ENCODE measurements at places on chromosomes 6 and 20.

DNA sequence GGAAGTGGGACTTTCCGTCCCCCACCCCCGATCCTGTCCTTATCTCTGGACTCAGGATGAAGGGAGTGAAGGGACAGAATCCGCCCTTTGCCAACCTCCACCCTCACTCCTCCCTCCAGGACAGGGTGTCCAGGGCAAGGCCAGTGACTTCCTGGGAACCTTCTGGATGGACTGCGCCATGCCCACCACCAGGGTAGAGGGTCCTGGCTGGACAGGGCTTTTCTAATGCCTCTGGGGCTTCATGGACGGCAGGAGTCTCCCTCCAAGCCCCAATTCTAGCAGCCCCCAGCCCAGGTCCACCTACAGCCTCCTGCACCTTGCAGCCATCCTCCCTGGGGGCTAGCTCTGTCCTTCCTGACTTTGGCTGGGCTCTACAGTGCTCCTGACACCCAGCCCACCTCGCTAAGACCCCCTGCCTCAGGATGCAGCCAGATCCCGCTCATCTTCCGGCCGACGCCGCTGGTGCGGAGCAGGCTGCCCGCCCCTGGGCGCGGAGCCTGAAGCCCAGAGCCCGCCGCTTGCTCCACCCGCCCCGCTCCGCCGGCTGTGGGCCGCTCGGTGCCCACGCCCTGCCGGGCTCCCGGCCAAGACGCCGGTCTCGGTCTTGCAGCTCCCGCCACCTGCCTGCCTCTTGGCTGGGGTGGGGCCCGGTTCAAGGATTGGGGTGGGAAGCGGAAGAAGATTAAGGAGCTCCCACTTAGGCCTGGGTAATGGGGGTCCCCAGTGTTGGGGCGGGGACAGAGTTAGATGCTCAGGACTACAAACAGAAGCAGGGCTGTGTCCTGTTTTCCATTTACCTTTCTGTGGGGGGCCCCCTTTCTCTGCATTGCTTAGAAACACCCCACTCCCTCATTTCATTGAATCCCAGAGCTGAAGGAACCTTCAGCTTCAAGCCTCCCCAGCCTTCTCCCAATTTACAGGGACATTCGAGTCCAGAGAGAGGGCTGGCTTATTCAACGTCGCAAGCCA is 72.8 kb downstream of the MDGA1 start:
- no peak for DNase-seq

DNA sequence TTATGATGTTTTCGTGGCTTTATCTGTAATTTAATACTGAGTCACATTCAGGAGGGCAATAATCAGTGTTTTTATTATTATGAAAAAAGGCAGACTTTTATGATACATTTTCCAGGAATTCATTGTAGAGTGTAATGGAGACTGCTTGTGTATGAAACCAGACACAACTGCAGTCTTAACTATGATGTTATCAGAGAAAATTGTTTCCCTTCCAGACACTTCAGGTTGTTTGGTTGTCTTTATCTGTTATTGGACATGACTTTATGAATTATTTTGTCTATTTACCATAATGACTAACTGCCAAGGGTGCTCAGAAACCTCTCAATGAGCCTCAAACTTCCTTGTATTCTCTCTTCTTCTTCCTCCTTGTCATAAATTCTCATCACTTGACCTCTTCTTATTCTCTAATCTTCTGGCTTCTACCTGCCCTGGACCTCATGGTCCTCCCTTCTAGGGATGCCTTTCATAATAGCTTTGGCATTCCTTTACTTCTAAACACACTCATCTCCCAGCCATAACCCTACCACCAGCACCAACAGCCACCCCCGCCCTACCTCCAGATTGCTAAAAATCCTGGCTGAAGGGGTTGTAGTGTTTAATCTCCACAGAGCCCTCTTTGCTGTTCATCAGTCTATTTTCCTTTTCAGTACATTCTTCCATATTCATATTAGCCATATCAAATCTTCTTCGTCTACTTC is 492.5 kb downstream of the CDKAL1 start:
- DNase-seq, result no peak

DNA sequence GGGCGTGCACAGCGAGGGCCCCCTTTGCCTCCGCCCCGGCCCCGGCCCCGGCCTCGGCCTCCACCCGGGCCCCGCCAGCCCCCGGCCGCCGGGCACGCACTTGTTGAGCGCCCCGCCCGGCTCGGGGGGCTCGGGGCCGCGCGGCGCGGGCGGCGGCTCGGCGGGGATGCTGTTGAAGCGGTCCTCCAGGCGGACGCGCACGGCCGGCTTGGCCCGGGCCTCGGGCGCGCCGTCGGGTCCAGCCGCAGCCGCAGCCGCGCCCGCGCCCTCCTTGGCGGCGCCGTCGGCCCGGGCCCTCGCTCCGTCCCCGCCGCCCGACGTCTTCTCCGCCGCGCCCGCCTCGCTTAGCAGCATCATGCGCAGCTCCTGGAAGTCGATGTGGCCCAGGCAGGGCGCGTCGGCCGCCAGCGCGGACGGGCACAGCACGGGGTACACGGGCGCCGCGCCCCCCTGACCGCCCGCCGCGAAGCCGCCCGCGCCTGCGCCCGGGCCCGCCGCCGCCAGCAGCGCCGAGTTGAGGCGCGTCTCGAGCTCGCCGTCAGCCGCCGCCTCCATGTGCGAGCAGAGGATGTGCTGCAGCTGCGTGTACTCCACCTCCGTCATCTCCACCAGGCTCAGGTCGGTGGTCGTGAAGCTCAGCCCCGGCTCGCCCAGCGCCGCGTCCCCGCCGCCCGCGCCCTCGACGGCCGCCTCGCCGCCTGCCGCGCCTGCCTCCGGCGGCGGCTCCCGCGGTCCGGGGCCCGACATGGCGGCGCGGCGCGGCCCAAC is 514 bp downstream of the TCFL5 start:
- no peak for DNase-seq

GRCh38 chr6:43983632-43984031 is 143.6 kb downstream of the MRPL14 start:
- DNase-seq, result no peak

GRCh38 chr20:62662422-62662821 is 20.1 kb downstream of the SLCO4A1 start:
- no peak for DNase-seq

DNA sequence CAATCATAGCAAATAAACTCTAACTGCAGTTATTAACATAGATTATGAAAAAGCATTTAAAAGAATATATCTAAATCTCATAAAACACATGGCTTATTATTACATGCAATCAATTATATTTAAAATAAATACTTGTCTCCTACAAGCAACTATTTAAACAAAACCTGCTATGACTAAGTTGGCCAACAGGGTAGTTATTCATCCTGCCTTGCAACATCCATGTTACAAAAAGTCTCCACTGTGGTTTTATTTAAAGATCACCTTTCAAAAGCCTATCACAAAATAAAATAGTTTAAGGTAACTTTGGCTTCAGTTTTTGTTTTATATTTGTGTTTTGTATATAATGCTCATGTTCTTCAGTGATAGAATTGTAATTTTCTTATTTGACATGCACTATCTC is 1127.0 kb upstream of the MAP3K7 start:
- no peak for DNase-seq

- DNase-seq, result no peak
Measured at GRCh38 chr20:5401277-5401875, 84.6 kb upstream of the PROKR2 start.

GRCh38 chr6:166393535-166393823 is 10.7 kb upstream of the MPC1 start:
- DNase-seq, result no peak

GRCh38 chr6:151974061-151974617 is 166.7 kb downstream of the ESR1 start:
- DNase-seq, result no peak

DNA sequence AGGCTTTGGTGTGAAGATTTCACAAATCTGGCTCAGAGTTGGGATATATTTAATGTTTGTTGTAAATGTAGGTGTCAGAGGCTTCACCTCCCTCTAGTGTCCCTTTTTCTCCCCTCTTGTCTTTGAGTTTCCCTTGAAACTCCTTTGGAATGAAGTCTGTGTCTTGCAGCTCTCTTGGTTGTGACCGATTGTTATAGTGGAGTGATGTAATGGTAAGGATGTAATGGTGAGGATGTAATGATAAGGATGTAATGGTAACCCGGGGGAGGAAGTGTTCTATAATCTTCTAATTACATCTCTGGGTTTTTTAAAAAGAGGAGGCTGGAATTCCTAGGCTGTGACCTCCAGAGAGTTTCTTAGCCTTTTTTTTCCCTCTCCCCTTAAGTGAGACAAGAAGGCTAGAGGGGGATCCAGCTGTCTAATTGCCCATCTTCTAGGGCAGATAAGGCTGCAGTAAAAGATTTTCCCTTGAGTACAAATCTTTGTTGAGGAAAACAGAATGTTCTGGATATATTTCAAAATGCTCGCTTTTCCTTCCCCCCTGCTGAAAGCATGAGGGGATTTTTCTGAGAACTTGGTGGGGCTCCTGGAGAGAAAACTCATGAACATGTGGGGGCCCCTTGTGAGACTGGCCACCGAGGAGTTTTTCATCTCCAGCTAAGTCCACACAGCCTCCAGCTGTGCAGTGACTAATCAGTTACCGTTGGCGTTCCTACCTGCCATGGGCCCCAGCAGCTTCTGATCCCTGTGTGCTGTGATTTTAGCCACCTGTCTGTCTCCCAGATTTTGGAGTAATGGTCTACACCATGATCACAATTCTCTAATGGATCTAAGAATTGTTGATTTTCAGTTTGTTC is 156.7 kb upstream of the PMEPA1 start:
- no peak for DNase-seq

DNA sequence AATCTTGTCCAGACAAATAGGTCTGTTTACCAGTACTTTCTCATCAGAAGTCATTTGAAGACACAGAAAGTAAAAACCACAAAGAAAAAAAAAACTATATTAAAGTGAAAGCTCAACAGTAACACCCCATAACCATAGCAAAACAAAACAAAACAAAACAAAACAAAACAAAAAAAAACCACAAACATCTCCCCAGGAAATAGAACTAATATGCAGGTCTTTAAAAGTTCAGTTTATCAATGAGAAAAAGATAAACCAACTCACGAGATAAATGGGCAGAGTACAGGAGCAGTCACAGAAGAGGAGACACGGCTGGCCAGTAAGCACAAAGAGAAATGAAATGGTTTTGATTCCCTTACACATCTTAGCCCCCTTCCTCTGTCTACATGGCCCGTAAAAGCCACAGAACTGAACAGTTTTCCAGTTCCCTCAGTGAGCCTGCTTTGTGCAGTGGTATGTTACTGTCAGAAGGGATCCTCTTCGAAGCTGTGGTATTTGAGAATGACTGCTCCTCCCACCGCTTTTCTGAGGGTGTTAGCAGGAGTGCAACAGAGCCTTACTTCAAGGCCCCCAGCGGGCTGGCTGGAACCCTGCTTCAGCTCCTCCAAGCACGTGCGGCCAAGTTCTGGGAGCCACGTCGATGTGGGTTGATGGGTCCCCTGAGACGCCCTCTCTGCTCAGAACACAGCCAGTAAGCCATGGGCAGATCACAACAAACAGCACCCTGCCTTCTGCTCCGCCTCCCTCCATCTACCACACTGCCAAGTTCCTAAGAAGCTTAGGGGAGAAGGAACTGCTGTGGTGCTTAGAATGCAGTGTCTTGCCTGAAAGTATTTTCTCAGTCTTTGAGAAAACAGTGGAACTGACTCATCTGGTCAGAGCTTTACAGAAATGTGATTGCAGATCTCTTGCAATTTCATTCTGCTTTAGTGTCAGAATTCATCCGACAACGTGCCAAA is 14.0 kb downstream of the UST start:
- DNase-seq, result peak; percentile 98

- DNase-seq, result peak; percentile 71
Measured at GRCh38 chr6:155171109-155171746, 92.6 kb upstream of the CLDN20 start.

DNA sequence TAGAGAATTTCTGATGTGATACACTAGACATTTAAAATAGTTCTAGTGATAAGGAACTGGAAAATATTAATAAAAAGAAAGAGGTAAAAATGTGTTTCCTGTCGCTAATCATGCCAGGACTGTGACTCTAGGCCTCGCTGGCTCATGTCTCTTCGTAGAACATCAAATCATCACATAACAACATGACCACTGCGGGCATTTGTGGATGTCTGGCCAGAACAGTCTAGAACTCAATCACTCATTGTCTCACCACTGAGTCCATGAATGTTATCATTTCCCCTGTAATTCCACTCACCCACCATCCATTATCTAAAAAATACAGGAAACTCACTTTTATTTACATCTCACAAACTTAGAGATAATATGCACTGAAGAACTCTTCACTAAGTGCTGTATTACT is 3.4 kb downstream of the HMGN3 start:
- DNase-seq, result no peak
